ENCODE measurements at places on chromosomes 7 and 10.
A peak's percentile ranks its signal among the peaks of the same experiment; 100 is the strongest.

DNA sequence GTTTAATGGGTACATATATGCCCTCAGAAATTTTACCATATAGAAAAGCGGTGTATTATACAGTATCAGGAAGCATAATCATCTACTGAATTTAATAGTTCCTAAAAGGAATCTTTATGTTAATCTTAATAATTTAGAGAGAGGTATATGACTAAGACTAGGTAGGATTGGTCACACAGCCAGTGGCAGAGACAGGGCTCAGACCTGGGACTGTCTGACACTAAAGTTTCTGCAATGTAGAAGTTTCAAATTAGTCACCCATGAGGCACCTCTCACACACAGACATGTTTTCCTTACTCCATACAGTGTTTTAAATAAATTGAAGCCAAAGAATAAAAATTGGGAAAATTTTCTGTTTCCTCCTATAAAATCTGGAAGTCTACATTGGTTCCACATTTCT, 72.8 kb upstream of the ADRA2A start:
- DNase-seq, result no peak

- no peak for DNase-seq
Measured at GRCh38 chr7:55131142-55131929, 112.5 kb downstream of the EGFR start.

GRCh38 chr7:1055956-1056784, 11.8 kb downstream of the GPR146 start:
- DNase-seq, result no peak

DNA sequence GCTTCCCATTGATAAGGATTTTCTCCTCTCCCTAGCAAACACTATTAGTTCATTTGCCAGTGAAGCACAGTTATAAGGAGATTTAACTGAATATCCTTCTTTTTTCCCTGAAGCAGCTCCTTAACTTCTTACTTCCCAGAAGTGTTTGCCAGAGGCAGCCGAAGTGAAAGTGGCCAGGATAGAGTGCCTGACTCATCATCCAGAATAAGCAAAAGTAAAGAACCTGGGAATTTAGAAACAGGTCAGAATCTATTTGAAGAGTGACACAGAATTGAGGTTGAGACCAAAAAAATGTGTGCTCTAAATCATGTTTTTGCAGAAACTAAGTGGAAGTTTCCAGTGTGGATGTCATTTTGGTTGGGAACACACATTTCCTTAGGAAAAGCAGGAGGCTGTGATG, 249.6 kb upstream of the VWC2 start:
- no peak for DNase-seq

DNA sequence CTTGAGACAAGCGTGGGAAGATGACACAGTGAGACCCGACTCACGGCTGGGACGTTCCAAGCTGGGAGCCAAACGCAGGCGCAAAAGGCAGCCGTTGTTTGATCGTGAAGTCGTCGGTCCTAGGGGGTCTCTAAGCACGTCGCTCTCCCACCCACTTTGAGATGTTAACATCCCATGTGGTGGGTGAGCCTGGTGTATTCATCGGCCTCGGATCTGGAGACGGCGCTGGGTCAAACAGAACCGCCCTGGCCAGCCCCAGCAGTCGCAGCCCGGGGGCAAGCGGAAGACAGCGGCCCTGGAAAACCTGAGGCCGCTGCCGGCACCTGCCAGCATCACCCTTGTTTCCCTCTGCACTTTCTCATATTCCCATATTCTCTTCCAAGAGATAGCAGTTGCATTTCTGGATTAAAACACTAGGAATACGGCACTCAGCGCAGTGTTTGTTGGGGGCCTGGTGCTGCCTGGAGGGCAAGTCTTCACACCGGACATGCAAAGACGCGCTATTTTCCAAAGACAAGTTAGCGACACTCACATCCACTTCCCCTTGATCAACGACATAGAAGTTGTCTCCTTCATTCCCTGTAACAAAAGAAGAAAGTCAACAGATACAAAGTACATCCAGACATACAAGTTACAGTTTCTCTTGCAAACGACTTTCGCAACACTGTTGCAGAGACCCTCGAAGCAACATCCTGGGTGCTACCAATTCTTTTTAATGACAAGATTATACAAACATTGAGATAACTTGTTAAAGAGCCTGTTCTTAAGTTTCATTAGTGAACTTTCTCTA, 86.2 kb upstream of the PDGFA start:
- no peak for DNase-seq

- no peak for DNase-seq
Measured at GRCh38 chr10:114329634-114330365, 74.5 kb downstream of the AFAP1L2 start.

GRCh38 chr10:36017137-36017536, 375.0 kb upstream of the FZD8 start:
- DNase-seq, result no peak

- no peak for DNase-seq
Measured at GRCh38 chr10:14529351-14529750, 198.6 kb upstream of the FRMD4A start.

DNA sequence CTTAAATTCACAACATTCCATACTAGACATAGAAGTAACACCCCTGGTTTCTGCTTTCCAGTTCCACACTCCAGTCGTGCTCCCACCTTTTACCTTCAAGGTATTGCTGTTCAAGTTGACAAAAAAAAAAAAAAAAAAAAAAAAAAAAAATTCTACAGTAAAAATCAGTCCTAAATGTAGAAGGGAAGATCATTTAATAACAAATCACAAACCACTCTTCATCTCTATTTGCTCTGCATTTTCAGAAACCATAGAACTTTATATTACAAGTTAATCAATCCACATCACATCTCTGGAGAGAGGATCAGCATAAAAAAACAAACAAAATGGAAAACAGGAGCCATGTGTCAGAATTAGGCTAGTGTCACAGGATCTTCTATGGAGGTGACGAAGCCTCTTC, 206.3 kb upstream of the KLF14 start:
- DNase-seq, result no peak

DNA sequence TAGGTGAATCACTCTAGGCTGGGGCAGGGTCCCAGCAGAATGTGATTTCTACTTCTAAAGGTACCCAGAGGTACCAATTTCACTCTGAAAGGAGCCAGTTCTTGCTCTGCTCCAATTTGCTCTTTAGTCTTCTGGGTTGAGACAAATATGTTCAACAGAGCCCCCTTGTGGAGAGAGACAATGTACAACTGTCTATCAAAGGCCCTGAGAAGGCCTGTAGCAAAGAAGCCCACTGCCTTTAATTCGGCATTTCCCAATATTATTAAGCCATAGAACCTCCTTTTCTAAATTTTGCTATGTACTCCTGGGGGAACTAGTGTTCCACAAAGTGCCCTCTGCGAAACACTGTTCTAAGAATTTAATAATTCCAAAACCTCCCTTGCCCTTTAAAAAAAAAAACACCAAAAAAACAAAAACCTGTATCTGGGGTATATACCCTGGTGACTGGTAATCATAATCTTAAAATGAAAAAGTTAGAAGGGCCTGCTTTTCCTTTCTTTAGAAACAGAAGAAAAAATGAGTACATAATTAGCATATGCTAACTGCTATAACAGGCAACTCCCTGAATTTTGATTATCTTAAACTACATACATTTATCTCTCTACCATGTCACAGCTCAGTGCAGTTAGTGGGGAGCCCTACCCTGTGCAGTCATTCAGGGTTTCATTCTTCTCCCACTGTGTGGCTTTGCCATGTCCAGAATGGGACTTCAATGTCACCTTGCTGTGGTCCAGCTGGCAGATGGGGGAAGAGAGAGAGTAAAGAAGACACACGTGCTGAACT, 160.9 kb upstream of the BMPER start:
- no peak for DNase-seq

- DNase-seq, result no peak
Measured at GRCh38 chr10:90112681-90113080, 411.3 kb downstream of the KIF20B start.

DNA sequence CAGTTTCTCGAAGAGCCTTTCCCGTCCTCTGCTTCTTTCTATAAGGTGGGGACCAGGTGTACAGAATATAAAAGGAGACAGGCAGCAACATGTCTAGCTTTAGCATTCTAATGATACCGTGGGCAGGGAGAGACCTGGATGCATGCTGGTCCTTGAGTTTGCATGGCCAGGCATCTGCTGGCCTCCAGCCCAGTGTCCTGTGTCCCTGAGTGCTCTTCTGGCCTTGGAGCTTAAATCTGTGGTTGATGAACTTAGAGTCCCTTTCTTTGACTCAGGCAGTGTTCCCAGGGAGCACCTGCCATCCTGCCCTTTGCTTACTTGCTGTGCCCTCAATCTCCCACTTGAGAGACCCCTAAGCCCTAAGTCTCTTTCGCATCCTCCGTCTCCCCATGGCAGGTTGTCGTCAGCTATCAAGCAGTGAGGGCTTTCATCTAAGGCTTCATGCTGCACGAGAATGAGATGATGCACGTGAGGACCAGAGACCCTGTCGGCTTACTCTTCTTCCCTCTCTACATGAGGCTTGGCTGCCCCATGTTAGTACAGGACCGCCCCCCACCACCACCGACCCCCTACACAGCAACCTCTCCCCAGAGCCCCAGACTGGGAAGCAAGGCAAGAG, 313.4 kb upstream of the C7orf33 start:
- DNase-seq, result no peak

- no peak for DNase-seq
Measured at GRCh38 chr7:2242541-2243429, 759 bp downstream of the NUDT1 start.

DNA sequence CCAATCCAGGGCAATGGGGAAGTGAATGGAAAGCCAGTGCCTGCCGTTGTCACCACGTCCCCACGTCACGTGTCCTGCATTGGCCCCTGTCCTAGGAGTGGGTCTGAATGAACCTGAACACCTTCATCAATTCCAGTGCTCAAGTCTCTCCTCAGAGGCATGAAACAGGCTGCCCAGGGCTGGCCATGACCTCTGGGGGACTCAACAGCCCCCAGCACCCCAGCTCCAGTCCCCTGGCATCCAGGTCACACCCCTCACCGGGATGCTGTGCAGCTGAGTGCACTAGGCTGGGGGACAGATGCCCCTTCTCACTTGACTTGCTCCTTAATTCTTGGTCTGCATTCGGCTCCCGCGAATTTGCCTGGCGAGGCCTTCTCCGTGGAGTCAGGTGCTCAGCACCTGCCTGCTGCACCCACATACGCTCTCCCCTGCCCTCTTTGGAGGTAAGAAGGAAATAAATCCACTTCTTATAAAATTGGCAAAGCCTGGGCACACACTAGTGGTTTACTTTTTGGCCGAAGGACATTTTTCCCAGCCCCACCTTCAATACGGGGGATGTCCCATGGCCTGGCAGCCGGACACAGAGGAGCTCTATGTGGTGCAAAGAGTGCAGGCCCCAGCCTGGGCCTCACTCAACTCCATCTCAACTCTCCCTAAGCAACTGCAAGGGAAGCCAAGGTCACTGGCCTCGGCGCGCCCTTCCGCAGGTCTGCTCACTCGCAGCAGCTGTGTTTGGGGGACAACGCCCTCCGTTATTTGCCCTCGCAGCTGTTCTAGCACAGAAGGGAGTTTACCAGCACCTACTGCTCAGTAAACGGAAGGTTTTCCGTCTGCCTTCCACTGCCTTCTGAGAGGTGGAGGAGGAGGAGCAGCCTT, 77.6 kb upstream of the SHH start:
- no peak for DNase-seq

- no peak for DNase-seq
Measured at GRCh38 chr7:140989068-140989467, 25.7 kb downstream of the MRPS33 start.

GRCh38 chr10:42866115-42866995, 83.8 kb downstream of the BMS1 start:
- DNase-seq, result peak; percentile 20

- DNase-seq, result peak; percentile 18
Measured at GRCh38 chr10:62818426-62819011, 2.4 kb upstream of the EGR2 start.

GRCh38 chr7:102138676-102139075, 148.0 kb upstream of the SH2B2 start:
- no peak for DNase-seq

- DNase-seq, result no peak
Measured at GRCh38 chr7:122183106-122183505, 39.1 kb upstream of the AASS start.

DNA sequence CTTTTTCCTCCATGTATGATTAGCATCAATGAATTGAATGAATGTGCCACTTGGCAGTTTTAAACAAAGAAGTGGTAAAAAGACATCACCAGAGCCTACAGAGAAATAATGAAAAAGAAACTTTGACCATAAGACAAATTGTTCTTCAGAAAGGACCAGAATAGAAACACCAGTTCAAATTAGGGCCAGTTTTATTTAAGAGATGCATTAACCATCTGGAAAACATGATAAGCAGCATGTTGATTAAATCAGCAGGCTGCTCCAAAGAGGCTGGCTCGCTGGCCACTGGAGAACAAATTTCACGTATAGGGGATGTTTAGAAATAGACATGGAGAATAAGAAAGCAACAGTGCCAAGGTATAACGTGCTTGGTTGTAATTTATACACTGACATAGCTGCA, 242.3 kb upstream of the AOAH start:
- DNase-seq, result no peak

DNA sequence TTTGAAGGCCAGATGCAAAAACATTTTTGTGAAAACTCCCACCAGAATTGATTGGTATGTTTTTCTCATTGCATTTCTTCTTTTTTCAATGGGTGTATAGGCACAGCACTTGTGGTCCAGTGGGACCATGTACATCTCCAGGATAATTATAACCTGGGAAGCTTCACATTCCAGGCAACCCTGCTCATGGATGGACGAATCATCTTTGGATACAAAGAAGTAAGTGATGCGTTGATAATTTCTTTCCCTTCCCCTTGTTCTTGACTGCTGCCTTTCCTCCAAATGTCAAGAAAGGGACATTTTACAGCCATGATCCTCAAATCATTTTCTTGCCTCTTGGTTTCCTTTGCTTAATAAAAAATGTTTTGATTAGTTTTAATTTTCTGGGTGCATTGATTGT, 331.5 kb downstream of the PLXDC2 start:
- DNase-seq, result no peak

GRCh38 chr7:128791121-128791971, at the start of gene CCDC136:
TSS of gene CCDC136 (plus strand) at chr7:128791968. CDS start at chr7:128792412, 444 bp downstream.
- peak; percentile 52 for DNase-seq

GRCh38 chr10:79079490-79080355, 11.0 kb downstream of the ZMIZ1 start:
- DNase-seq, result no peak

DNA sequence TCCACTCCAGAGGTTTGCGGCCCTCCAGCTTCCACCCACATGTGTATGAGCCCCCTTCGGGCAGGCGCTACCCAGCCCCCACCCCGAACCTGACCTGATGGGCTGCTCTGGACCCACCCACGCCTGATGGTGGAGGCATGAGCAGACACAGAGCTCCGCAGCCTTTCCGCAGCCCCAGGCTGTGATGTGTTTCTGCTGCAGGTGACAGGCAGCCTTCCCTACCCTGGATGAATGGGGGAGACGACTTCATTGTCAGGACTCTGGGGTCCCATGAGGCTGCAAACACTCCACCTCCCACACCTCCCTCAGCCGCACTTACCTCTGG, 61.2 kb downstream of the OAT start:
- DNase-seq, result no peak

DNA sequence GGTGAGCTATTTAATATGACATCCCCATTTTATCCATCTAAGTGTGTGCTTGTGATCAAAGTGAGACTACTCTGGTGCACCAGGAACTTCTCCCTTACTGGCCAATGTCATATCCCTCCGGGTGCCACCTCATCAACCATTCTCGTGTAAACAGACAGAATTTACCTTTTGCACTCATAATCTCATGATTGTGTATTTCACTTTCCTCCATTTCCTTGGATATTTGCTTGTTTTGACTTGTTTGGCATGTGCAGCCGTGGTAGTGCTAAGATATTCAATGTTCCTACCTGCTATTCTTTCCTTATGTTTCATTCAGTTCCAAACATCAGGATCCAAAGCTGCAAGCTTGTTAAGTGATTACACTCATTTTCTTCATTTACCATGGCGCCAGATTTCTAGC, 280.5 kb upstream of the SP8 start:
- DNase-seq, result no peak

GRCh38 chr7:78125884-78126283, 327.3 kb downstream of the PHTF2 start:
- no peak for DNase-seq
